Activated B cell treated with CpG ODN at 0.5 μM for 24 hours (primary cell): ENCODE measurements at places on chromosomes 1 and 21.

DNA sequence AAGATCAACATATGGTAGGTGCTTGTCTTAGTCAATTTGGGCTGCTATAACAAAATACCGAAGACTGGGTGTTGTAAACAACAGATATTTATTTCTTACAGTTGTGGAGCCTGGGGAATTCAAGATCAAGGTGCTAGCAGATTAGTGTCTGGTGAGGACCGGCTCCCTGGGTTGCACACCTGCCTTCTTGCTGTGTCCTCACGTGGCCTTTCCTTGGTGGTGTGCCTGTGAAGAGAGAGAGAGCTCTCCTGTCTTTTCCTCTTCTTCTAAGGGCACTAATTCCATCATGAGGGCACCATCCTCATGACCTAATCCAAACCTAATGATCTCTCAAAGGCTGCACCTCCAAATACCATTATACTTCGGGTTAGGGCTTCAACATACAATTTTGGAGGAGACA, 45.8 kb upstream of the ATF3 start:
- DNase-seq: no peak

DNA sequence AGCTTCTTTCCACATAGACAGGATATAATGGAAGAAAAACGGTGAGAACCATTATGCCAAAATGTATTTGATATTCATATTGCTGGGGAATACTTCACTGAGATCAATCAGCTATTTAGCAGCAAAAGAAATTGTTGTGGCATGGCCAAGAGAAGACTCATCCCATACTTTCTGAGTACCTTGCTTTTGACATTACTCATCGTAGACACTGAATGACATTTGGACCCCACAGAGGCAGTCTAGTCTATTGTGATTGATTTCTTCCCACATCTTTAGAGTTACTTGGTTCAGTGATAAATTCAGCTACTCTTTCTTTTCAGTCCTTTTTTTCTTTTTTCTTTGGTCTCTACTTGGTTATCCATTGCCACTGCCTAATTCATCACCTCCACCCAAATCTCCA, 22.1 kb downstream of the ATP1B1 start:
- no peak for DNase-seq

DNA sequence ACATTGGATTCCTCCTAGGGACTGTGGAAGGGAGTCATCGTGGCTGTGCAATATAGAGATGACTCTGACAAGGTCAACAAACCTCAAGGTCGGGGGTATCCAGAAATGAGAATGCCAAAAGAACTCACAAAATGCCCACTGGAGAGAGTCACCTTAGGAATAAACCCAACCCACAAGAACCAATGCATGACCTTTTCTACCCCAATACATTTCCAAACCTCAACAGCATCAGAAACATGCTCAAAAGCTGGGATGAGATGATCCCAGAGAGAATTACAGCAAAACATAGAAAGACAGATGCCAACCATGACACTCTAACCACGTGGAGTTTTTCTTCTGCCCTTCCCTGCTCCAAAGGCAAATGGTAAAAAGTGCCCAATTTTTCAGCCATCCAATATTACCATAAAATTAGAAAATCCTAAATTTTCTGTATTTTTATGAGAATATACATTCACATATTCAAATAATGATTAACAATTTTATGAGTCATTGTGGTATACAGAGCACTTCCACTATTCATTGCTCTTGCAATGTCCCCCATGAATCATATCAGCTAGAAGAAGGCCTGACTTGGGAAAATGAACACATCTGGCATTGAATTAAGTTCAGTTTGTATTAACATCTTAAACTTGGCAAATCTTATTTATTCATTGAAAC, 88.2 kb upstream of the PALMD start:
- DNase-seq: no peak

GRCh38 chr21:19523061-19523460, 1119.5 kb upstream of the TMPRSS15 start:
- no peak for DNase-seq

- no peak for DNase-seq
Observed at GRCh38 chr1:240608707-240609106, 3.2 kb downstream of the GREM2 start.

GRCh38 chr1:31954607-31955283, 16.6 kb upstream of the PTP4A2 start:
- no peak for DNase-seq

GRCh38 chr1:246638941-246639655, 72.8 kb downstream of the CNST start:
- DNase-seq: no peak

- no peak for DNase-seq
Observed at GRCh38 chr1:68433395-68433794, 16.4 kb downstream of the RPE65 start.

DNA sequence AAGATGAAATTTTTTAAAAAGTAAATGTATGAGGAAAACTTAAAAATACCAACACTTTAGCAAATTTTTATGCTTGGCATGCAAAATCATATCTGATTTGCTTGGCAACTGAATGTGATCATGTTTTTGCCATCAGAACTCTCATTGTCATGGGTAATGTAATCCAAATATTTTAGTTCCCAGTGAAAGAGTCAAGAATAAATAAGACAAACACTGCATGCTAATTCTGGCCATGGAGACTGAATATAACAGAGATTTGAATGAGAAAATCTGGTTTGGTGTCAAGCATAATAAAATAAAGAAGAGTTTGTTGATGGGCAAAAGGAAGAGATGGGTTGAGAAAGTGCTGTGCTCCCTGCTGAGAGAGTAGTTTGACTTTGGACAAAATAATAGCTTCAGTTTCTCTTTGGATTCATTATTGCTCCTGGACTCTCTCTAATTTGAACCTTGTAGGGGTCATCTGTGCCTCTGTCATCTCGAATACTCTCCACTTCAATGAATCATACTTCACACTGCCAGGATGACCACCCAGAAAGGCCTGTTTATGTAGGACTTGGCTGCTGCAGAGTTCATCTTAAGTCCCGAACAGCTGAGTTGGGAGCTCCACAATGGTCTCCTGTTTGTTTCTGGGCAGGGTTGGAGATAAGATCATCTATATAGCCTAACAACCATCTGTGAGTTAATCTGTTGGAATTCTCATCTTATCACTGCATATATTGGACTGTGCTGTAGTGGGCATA, 34.4 kb downstream of the ADAMTS1 start:
- no peak for DNase-seq

GRCh38 chr1:201556841-201557571, 18.1 kb downstream of the NAV1 start:
- no peak for DNase-seq

GRCh38 chr1:51907079-51907702, 28.7 kb upstream of the NRDC start:
- no peak for DNase-seq

DNA sequence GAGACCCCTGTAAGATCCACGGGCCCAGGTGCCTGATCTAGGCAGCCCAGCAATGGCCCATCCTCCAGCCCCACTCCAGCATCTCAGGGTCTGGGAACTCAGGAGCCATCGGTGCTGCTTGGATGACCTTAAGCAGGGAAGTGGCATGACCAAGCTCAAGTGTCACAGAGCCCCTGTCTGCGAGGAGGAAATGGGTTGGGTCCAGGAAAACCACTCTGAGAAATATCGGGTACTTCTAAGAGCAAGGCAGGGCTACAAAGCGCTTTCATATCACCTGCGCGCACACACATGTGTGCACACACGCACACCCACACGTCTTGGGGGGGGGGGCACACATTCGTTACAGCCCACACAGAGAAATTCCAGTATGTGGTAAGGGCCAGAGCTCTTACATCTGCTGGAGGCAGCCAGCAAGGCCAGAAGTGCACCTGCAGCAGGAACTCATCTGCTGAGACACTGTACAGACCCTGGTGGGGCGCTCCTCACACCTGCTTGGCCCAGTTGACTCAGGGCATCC, 32.6 kb upstream of the SPOCD1 start:
- no peak for DNase-seq

- DNase-seq: no peak
Observed at GRCh38 chr1:208149776-208150514, 94.2 kb downstream of the PLXNA2 start.

- DNase-seq: no peak
Observed at GRCh38 chr1:110048923-110049601, 14.6 kb downstream of the STRIP1 start.

- DNase-seq: no peak
Observed at GRCh38 chr21:28944296-28944695, 48.4 kb downstream of the LTN1 start.

DNA sequence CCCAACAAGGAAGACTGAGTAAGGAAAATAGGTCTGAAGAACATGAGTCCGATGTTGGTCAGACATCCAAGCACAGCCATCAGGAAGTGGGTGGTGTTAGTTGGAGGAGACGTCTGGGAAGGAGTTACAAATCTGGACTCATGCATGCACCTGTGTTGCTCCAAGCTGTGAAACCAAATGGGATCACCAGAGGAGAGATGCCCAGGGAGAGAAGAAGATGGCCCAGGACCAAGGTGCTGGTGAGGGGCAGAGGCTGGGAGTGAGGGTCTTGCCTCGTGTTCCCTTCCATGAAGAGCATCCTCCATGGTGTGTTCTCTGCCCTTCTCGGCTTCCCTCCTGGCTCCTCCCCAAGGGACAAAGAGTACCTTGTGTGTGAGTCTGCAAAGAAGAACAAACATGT, 405.6 kb downstream of the NPHP4 start:
- no peak for DNase-seq

- no peak for DNase-seq
Observed at GRCh38 chr1:65235867-65236805, 73.2 kb upstream of the DNAJC6 start.

DNA sequence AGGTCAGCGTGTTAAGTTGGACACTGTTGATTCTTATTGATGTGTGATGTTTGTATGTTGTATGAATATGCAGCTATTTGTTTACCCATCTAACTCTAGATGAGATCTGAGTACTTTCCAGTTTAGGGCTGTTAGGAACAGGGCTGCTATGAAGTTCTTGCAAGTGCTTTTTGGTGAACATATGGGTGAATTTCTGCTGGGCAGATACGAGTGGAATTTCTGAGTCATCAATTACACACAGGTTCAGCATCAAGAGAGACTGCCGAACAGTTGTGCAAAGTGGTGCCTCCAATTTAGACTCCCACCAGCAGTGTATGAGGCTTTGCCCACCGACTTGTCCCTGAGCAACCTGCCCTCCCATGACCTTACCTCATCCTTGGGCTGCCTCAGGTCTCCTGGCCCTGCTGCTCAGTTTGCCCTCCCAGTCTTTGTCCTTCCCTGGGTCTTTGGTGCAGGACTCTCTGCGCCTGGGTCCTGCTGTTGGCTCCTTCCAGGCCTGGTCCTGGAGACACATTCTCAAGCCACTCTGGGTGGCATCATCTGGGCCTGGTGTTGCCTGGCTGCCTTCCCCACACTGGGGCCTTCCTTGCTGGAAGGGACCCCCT, 343.6 kb downstream of the PTPRU start:
- DNase-seq: no peak

DNA sequence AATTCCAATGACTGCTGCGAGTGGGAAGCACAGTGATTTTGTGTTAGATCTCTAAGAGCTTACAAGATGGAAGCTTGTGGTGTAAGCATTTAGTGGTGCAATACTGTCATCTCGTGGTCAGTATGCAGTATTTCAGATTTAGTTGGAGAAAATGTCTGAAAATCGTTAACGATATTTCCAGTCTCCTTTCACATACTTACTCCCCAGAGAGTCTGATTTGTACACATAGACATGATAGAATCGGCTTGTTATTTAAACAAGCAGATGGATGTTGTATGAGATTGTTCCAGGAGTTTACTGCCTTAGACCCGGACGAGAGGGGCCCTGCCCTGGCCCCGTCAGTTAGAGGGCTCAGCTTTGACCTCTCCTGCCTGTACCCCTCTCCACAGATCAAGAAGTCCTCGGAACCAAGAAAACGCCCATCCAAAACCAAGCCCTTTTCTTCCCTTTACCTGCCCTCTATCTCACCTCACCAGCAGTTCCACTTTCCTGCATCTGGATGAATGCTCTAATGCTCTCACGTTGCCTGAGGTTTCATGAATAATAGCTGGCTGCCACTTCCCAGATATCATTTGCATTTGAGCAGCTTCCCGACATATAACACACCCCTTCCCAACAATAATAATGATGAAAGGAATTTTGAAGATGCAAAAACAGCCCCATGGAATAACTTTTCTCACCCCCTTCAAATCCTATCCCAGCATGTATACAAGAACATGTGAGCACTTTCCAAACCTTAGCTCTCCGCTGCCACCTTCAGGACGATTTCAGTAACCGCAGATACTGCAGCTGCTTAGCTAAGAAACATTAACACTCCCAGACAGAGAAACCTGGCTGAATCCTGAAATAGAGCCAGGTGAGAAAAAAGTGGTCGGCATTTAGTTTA, 247.3 kb downstream of the LTN1 start:
- peak; percentile 29 for DNase-seq
